Activated naive CD8-positive, alpha-beta T cell treated with anti-CD3 and anti-CD28 coated beads, Interleukin-2, amount 10 ng/mL, durations not matched to agents 7 days and 5 days (primary cell): ENCODE measurements at places on chromosomes 4 and X. TPM values are rescaled to one million over a fixed set of nuclear protein-coding genes. Genes with fewer than 3 reads are reported as not detected.

Gene AMBN
- not detected for total RNA-seq

Gene FAM53A
- total RNA-seq: 0.97 TPM

Gene GJB1
- 0.26 TPM for total RNA-seq

Gene FATE1
- total RNA-seq: not detected

Gene ANKRD50
- total RNA-seq: 0.28 TPM

Gene GSX2
- not detected for total RNA-seq

Gene FGA
- not detected for total RNA-seq

Gene TCEAL5
- not detected for total RNA-seq

Gene MAML3
- 4.6 TPM for total RNA-seq

Gene S100G
- total RNA-seq: not detected

Gene EPHA5
- total RNA-seq: not detected

Gene STATH
- not detected for total RNA-seq

Gene MAGEB17
- total RNA-seq: not detected

Gene RRAGB
- total RNA-seq: 13.3 TPM

Gene PPEF2
- 0.17 TPM for total RNA-seq

Gene VCX3A
- not detected for total RNA-seq

Gene TDO2
- not detected for total RNA-seq

Gene MAGEC3
- total RNA-seq: not detected

Gene LUZP4
- total RNA-seq: not detected

Gene FDCSP
- not detected for total RNA-seq

Gene SLC6A14
- not detected for total RNA-seq

Gene CTAG1B
- not detected for total RNA-seq

Gene USP26
- total RNA-seq: not detected

Gene METTL14
- 55.4 TPM for total RNA-seq

Gene CFP
- 14.1 TPM for total RNA-seq

Gene RHOH
- total RNA-seq: 187 TPM
